ENCODE measurements at places on chromosomes 12 and 14.

- DNase-seq = no peak
Measured at GRCh38 chr14:55097881-55098560, 31.0 kb upstream of the LGALS3 start.

GRCh38 chr14:87049950-87050349 is 943.0 kb downstream of the GALC start:
- peak; percentile 56 for DNase-seq

DNA sequence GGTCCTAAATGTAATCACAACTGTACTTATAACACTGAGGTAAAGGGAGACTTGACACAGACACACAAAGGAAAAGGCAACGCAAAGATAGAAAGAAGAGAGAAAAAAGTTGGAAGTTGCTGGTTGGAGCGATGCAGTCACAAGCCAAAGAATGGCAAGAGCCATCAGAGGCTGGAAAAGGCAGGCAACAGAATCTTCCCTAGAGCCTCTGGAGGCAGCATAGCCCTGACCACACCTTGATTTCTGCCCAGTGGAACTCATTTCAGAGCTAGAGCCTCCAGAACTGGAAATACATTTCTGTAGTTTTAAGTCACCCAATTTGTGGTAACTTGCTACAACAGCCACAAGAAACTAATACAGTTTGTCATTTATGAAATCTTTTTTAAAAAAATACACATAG is 89.2 kb downstream of the PUS7L start:
- DNase-seq = no peak

DNA sequence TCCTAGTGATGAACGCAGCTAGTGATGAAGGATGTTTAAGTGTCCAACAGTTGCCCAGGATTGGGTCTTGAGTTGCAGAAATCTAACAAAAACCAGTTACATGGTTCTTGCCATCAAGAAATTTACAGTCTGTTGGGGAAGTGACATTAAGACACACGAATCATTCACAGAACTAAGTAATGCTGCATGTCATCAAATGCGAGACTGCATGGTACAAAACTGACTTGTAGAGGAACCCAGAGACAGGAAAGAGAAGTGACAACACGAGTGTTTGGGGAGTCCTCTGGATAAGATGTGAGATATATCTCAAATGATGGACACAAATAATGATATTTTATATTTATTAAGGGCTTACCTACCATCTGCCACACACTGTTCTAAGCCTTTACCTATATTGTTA is 6.1 kb upstream of the SYNE3 start:
- DNase-seq = no peak

Data from eye (tissue), 1 donor.